ENCODE measurements at places on chromosomes 3 and 15.
A peak's percentile ranks its signal among the peaks of the same experiment; 100 is the strongest.

GRCh38 chr3:13927295-13927694 is 47.4 kb upstream of the WNT7A start:
- DNase-seq, result no peak

DNA sequence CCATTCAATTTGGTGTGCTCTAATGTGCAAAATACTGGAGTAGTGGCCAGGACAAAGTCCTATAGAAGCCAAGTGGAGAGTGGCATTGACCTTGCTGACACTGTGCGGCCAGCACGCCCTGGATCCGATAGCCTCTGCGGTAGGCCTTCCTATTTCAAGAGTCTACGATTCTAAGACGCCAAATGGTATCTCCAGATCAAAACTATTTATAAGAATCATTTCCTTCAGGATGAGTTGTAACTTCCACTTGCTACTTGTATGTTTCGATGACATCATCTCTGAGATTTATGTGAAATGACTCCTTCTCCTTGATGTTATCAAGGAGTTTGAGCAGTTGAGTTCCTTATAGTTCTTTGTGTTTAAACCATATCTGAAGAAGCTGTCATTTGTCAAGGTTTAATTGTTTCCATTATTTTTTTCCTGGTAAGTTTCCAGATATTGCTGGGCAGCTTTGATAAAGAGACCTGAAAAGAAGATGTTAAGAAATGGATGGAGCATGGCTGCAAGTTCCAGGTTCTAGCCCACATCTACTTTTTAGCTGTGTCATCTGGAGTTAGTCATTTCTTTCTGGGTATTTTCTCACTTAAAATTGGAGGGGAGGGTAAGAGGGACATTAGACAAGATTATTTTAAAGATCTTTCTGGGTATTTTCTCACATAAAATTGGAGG is 71.8 kb downstream of the TMEM44 start:
- no peak for DNase-seq

DNA sequence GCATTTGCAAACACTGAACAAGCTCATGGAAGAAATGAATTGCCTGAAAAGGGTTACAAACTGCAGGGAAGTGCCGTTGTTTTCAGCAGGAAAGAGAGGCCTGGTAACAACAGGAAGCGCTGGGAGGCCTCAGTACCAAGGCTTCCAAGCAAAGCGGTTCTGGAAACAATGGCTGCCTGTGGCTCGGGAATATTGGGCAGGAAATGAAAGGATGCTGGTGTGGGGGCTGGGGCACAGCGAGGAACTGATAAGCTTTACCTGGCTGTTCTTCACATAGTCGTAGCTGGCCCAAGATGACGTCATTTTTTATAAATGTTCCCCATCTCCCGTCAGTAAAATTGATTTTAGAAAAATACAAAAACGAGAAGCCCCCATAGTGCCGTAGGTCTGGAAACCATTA is 55.9 kb downstream of the ARHGAP31 start:
- peak; percentile 67 for DNase-seq

- DNase-seq, result no peak
Measured at GRCh38 chr3:68648494-68648893, 283.9 kb downstream of the TAFA4 start.

DNA sequence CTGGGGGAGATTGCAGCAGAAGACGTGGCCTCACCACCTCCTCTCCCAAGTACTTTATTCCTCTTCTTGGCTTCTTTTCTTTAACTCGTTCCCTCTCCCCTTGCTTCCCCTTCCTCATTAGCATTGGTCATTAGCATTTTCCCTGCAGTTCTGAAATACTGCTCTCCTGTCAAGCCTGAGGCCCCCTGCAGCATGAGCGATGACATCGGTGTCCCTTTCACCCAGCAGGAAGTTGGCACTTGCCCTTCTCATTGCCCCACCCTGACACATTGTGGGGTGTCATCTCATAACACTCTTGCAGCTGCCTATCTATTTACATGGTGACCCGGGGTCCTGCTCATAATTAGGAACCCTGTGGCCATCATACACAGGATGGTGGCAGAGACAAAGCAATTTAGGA is 167.1 kb downstream of the ARRDC4 start:
- DNase-seq, result no peak

GRCh38 chr15:91688811-91689210 is 164.7 kb upstream of the SLCO3A1 start:
- DNase-seq, result no peak

GRCh38 chr15:88301311-88301710 is 44.8 kb upstream of the NTRK3 start:
- DNase-seq, result no peak

- DNase-seq, result no peak
Measured at GRCh38 chr3:105503191-105503593, 136.5 kb downstream of the ALCAM start.

DNA sequence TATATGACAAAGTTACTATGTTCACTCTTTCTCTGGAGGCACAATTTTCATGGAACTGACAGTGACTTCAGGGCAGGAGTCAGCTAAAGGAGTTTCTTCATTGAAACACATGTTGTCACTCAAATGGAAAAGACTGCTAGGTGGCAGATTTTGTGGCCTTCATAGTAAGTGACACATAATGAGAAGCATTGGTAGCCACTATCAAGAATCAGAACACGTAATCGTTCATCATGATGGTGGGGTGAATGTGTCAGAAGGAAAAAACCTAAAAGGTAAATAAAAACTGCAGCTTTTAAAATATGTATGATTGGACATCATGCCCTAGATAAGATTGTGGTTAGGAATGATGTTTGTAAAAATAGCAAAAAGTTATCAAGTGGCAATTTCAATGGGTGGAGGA is 1491.0 kb downstream of the SI start:
- DNase-seq, result no peak

DNA sequence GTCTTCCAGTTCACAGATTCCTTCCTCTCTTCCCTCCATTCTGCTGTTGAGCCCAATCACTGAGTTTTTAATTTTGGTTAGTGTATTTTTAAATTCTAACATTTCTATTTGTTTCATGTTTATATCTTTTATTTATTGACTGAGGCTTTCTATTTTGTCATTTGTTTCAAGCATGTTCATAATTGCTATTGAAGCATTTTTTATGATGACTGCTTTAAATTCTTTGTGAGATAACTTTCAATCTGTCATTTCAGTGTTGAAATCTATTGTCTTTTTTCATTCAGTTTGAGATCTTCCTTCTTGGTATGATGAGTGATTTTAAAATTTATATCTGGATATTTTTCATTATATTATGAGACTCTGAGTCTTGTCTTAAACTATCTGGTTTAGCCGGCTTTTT is 192.3 kb downstream of the RPLP1 start:
- DNase-seq, result no peak

- no peak for DNase-seq
Measured at GRCh38 chr15:83930392-83931212, 276.7 kb downstream of the ADAMTSL3 start.

DNA sequence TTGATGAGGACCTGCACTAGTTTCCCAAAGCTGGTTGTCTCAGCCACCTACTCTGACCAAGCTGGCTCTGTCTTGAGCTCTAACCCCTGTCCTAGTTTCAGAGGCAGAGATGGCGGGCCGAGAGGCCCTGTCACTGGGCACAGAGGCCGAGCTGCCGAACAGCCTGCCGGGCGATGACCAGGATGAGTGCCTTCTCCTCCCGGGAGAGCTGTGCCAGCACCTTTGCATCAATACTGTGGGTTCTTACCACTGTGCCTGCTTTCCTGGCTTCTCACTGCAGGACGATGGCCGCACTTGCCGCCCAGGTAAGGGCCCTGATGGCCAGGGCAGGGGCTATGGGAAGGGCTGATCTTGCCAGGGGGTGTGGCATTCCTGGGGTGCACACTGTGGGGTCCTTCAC is 69.1 kb downstream of the FBLN2 start:
- DNase-seq, result no peak

- no peak for DNase-seq
Measured at GRCh38 chr3:48915296-48915695, 3.3 kb upstream of the ARIH2 start.

DNA sequence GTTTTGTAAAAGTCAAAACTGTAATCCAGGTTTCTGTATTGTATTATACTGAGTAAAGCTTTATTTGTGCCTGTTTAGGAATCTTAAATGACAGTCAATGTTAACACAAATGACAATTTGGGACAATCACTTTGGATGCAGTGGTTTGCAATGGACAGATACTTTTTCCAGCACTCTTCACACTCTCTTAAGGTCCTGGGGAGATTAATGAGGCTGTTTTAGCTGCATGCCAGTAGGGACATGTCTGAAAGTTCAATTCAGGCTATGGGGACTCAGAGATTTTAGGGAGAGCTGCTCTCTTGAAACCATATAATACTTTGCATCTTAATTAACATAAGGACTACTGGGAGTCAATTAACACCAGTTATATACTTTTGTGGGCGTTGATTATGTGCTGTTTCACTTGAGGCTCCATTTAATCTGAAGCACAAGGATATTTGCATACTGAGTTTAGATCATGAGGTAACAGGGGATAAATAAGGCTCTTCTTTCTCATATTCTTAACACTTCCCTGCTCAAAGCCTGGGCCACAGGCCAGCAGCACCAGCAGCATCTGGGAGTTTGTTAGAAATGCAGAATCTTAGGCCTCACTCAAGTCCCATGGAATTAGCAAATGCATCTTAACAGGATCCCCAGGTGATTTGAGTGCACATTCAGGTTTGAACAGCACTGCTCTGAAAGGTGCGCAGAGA is 972.8 kb downstream of the PLOD2 start:
- DNase-seq, result no peak

- DNase-seq, result no peak
Measured at GRCh38 chr3:158911586-158911985, 109.7 kb downstream of the MFSD1 start.

All from endothelial cell (in vitro differentiated cells).